ENCODE measurements at places on chromosomes 11 and 22.

GRCh38 chr11:3030289-3031070 lies 26.7 kb downstream of the CARS1 start:
- no peak for DNase-seq

- no peak for DNase-seq
Observed at GRCh38 chr22:46024136-46024840, 47.3 kb upstream of the WNT7B start.

DNA sequence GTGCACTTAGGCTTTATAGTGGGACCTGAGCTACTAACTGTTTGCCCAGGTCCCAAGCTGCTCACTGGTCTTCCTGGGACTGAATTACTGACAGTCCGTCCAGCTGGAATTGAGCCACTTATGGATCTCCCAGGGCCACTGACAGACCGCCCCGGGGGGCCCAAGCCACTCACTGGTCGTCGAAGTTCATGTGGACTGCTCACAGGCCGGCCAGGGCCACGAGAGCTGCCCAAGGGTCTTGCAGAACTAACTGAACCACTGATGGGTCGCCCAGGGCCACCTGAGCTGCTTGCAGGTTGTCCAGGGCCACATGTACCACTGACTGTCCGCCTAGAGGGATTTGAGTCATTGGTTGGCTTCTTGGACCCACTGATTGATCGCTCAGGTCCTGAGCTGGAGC lies 15.1 kb downstream of the MISFA start:
- DNase-seq = no peak

GRCh38 chr11:10438458-10438857 lies 16.6 kb upstream of the AMPD3 start:
- no peak for DNase-seq

- no peak for DNase-seq
Observed at GRCh38 chr11:92306966-92307510, 82.4 kb downstream of the FAT3 start.

- no peak for DNase-seq
Observed at GRCh38 chr11:123272565-123272964, 77.5 kb upstream of the CLMP start.

GRCh38 chr11:132941024-132941646 lies 591.2 kb downstream of the OPCML start:
- no peak for DNase-seq

- no peak for DNase-seq
Observed at GRCh38 chr22:32030518-32031247, 12.4 kb upstream of the SLC5A1 start.

- DNase-seq = no peak
Observed at GRCh38 chr11:119786431-119787073, 57.6 kb upstream of the NECTIN1 start.

DNA sequence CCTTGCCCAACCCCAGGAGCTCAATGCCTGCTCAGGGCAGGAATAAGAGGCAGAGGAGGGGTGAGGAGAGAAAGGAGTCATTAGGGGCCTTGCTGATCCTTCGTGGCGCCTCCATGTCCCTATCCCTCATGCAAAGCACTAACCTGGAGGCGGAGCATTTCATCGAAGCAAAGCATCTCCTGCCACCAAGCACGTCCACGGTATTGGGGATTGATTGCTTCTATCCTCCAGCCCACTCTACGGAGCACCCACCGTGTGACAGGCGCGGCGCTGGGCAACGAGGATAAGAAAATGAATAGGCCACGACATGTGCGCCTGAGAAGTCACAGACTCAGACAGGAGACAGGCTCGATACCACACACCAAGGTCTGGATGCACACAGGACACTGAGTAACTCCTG lies 67.0 kb downstream of the IGLL1 start:
- no peak for DNase-seq

DNA sequence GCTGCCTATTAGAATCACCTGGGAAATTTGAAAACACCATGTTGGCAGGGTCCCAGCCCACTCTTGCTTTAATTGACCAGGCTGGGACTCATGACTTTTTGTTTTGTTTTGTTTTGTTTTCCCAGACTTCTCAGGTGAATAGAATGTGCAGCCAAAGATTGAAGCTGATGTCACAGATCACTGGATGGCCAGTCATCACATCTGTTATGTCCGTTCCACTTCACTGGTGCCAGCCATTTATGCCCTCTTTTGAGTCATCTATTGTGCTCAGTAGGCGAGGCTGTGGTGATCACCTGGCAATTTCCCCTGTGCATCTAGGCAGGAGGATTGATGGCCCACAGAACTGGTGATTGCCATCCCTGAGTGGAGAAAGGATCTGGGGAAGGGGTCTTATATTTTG lies 297.3 kb downstream of the INSC start:
- no peak for DNase-seq

- no peak for DNase-seq
Observed at GRCh38 chr22:43327157-43327438, 16.1 kb downstream of the SCUBE1 start.

DNA sequence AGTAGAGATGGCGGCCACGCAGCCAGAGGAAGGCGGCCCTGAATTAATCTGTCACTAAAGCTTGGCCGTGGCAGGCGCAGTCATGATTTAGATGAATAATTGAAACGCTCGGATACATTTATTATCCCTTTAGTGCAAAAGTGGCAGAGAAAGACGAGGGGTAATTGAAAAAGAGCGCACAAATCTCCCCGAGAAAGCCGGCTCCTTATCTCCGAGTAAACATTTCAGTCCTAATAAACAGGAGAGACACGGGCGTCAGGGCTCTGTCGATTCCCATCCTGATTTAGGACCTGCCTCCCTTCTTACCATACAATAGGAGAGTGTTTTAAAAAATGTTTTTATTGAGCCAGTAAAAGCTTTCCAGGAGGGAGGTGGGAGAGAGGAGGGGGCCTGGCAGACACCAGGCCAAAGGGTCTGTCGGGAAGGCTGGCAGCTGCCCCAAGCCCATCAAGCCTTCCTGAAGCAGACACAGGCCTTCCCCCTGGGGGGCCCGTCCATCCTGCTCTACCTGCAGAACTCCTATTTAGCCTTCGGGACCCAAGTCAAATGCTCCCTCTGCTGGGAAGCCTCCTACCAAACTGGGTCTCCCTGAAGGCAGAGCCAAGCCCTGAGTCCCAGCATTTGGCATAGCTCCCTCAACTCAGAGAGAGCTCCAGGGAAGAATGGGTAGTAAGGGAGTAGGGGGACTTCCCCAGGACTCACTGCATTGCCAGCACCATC lies 22.8 kb downstream of the OTUB1 start:
- DNase-seq = no peak

GRCh38 chr11:65442842-65443331 lies 20.3 kb downstream of the NEAT1 start:
- DNase-seq = no peak

GRCh38 chr11:22670830-22671229 lies 4.4 kb downstream of the GAS2 start:
- no peak for DNase-seq
